Activated T-cell treated with anti-CD3 and anti-CD28 coated beads, Interleukin-2, amount 50 U/mL, for 24 hours (primary cell): ENCODE measurements at places on chromosomes 4 and X.

DNA sequence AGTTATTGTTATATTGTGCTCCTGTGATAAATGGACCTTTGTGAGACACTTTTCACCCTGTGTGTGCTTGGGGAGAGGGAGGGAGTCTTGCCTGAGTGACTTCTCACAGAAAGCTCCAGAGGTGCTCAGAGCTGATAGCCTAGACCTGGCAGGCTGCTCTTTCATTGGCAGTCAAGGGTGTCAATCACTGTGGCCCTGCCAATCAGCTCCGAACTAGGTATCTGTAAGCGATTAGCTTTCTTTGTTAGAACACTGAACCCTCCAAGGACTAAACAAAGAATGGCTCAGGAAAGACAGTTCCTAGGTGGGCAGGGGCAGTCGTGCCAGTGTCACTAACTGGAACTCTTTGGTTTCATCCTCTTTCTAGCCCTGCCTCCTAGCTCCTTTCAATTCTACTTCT lies 2.7 kb upstream of the NALF2 start:
- peaks cover 20% of the 10 kb centered on the region for H3K27me3 ChIP-seq
- no peaks in the 10 kb centered on the region for H3K36me3 ChIP-seq
- no peak overlapping the region for H3K4me3 ChIP-seq
- DNase-seq, result no peak

- DNase-seq, result no peak
- no peak overlapping the region for H3K4me3 ChIP-seq
- H3K4me1 ChIP-seq, result no peaks in the 10 kb centered on the region
- H3K27me3 ChIP-seq, result peaks cover 21% of the 10 kb centered on the region
Observed at GRCh38 chr4:77413766-77414165, 191.9 kb upstream of the CXCL13 start.

DNA sequence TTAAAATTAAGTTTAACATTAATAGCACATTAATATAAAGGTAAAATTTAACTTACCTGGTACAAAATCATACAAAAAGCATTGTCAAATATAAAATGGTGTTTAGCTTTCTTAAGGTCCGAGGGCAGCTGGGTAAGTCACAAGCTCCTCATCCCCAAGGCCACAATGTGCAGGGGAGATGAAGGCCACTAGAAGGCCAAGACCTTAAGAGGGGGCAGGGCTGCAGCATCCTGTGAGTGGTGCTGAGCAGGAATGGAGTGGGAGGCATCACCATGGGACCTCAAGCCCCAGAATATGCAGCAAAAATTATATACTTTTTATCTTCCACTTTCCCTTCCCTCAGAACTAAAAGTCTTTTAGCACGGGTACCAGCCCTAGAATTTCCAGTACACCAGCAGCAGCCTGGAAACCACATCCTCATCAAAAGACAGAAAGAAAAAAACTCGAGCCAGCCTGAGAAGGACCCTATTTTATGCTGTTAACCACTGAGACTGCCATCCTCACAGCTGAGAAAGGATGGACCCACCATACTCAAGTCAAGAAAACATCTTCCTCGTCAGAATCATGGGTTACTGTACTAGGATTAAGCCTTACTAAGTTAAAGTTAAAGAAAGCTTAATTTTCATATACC lies 13.0 kb upstream of the RHOXF2 start:
- no peak overlapping the region for H3K27ac ChIP-seq
- H3K4me1 ChIP-seq, result peaks cover 21% of the 10 kb centered on the region
- no peaks in the 10 kb centered on the region for H3K36me3 ChIP-seq
- no peak overlapping the region for H3K4me3 ChIP-seq
- no peak for DNase-seq

DNA sequence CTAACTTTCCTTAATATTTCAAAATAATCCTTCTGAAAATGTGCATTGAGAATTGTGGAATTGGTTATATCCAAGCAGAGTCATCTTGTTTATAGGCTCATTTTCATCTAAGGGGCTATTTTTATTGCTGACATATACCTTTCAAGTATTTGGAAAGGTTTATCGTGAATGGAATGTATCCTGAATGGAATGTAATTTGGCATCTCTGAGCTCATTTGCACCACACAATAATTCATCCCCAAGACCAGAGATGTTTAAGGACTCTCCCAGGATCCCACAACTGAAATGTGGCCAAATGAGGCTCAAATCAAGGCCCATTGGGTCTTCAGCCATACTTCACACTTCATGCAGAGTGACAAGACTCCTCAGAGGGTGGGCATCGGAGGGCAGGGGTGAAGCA lies 7.5 kb upstream of the SETD7 start:
- peaks cover 17% of the 10 kb centered on the region for H3K4me1 ChIP-seq
- peaks cover 3% of the 10 kb centered on the region for H3K27me3 ChIP-seq
- H3K36me3 ChIP-seq, result no peaks in the 10 kb centered on the region
- DNase-seq, result no peak

DNA sequence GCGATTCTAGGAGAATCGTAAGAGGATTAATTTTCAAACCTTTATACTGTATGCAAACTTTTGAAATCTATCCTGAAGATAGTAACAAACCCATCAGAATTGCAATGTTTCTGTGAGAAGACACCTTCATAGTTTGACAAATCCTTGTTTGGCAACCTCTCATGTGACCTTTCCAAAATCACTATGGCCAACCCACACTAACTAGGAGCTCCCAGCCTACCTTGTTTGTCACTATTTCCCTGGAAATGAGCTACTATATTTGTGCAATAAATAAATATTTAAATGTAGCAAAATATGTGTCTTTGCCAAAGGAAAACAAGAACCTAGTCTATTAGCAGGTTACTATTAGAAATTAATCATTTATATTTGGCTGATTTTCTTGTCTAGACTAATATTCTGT lies 173.7 kb downstream of the PPP1R2C start:
- H3K36me3 ChIP-seq, result no peaks in the 10 kb centered on the region
- no peak overlapping the region for H3K4me3 ChIP-seq
- H3K27ac ChIP-seq, result no peak overlapping the region
- peaks cover under 1% of the 10 kb centered on the region for H3K4me1 ChIP-seq
- peaks cover 6% of the 10 kb centered on the region for H3K27me3 ChIP-seq

GRCh38 chr4:183455431-183456195 lies 11.2 kb downstream of the CDKN2AIP start:
- no peak overlapping the region for H3K4me3 ChIP-seq
- H3K27ac ChIP-seq, result peak overlapping the region; percentile 70
- DNase-seq, result no peak
- H3K4me1 ChIP-seq, result peaks cover 18% of the 10 kb centered on the region
- peaks cover 53% of the 10 kb centered on the region for H3K36me3 ChIP-seq

- peaks cover 7% of the 10 kb centered on the region for H3K4me1 ChIP-seq
- DNase-seq, result peak; percentile 77
- no peaks in the 10 kb centered on the region for H3K27me3 ChIP-seq
Observed at GRCh38 chrX:131752493-131753198, 208.8 kb downstream of the OR13H1 start.

- peaks cover 10% of the 10 kb centered on the region for H3K4me1 ChIP-seq
- no peak overlapping the region for H3K27ac ChIP-seq
- H3K27me3 ChIP-seq, result no peaks in the 10 kb centered on the region
- no peak for DNase-seq
- no peak overlapping the region for H3K4me3 ChIP-seq
Observed at GRCh38 chr4:74237425-74237966, 70.8 kb upstream of the EPGN start.

- no peaks in the 10 kb centered on the region for H3K36me3 ChIP-seq
- no peak overlapping the region for H3K27ac ChIP-seq
- H3K27me3 ChIP-seq, result no peaks in the 10 kb centered on the region
- H3K4me1 ChIP-seq, result no peaks in the 10 kb centered on the region
- no peak for DNase-seq
Observed at GRCh38 chr4:30770049-30770549, 49.9 kb downstream of the PCDH7 start.

GRCh38 chr4:155593793-155594192 lies 72.9 kb upstream of the GUCY1A1 start:
- DNase-seq, result no peak
- no peak overlapping the region for H3K4me3 ChIP-seq
- H3K27ac ChIP-seq, result no peak overlapping the region
- no peaks in the 10 kb centered on the region for H3K4me1 ChIP-seq

DNA sequence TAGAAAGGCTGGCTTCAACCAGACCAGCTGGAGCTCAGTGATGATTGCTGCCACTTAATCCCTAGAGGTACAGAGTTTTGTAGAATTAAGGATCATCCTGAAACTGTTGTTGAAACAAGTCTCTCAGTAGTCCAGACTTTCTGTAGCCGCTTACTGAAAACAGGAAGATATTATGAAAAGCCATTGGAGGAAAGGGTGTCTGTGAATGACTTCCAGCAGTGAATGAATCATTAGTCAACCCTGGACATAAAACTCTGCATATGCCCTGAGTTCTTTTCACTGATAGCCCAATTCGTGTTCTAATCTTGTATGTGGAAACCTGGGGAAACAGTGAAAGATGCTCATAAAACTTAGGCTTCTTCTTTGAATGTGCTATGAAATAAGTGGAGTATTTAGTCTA lies 14.8 kb downstream of the HOPX start:
- H3K4me3 ChIP-seq, result no peak overlapping the region
- H3K27ac ChIP-seq, result no peak overlapping the region
- no peak for DNase-seq
- H3K4me1 ChIP-seq, result no peaks in the 10 kb centered on the region
- no peaks in the 10 kb centered on the region for H3K36me3 ChIP-seq
- peaks cover 31% of the 10 kb centered on the region for H3K27me3 ChIP-seq

DNA sequence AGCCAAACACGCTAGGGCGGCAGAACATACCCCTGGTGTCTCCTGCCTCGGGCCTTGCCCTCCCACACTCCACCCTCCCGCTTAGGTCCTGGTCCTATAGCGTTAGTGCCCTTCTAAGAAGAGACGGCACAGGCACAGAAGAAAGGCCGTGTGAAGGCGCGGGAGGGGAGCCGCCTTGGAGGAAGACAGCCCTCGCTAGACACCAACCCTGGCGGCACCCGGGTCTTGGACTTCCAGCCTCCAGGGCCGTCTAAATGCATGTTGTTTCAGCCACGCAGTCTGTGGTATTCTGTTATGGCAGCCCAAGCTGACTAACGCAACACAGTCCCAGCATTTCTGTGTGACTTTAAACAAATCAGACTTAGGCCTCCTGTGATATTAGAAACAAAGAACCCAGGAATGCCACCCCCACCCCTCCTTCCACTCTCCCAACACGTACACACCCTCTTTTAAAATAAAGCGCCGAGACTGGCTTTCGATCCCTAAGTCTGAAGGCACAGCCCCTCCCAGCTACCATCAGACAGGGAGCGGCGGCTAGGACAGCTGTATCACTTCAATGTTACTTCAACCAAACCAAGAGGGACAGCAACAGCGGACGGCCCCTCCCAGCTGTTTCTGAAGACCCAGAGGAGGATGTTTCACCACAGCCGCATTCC lies 128.0 kb downstream of the AFAP1 start:
- no peak overlapping the region for H3K4me3 ChIP-seq
- DNase-seq, result no peak
- no peaks in the 10 kb centered on the region for H3K27me3 ChIP-seq
- H3K27ac ChIP-seq, result no peak overlapping the region
- peaks cover 78% of the 10 kb centered on the region for H3K36me3 ChIP-seq
- H3K4me1 ChIP-seq, result peaks cover 12% of the 10 kb centered on the region

GRCh38 chr4:83490876-83491450 lies 6.1 kb upstream of the ABRAXAS1 start:
- no peaks in the 10 kb centered on the region for H3K27me3 ChIP-seq
- H3K4me1 ChIP-seq, result peaks cover 2% of the 10 kb centered on the region
- H3K36me3 ChIP-seq, result no peaks in the 10 kb centered on the region
- H3K27ac ChIP-seq, result no peak overlapping the region
- no peak for DNase-seq

DNA sequence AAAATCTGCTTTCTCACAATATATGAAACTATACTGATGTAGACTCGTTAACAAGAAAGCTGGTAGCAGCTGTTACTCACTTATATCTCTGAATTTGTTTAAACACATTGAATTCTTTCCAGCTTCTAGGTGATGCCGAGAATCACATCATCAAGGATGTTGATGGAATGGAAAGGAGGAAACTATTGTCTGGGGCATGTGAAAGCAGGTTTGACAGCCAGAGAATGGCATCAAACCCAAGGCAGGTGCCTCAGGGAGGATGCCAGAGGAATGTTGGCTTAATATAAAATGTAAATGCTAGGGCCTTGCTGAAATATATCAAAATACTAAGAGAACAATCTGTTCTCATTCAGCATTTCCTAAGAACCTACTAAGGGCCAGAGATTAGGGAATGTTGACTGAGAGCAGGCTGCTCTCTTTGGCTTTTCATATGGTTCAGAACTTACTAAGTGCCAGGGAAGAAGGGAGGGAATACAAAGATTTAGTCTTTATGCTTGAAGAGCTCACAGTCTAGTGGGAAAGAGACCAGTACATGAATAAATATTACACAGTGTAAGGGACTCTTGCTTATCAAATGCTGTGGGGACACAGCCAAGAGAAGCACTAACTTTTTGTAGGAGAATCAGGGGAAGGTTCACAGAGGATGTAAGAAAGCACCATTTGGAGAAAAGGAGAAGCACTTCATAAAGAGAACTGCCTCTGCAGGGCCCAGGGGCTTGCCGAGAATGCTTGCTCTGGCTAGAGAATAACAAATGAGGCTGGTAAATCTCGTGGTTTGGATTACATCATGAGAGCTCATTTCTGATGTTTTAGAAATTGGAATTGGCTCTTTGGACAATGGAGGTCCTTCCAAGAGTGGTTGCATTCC lies 14.7 kb downstream of the SLIT2 start:
- H3K27ac ChIP-seq, result no peak overlapping the region
- no peaks in the 10 kb centered on the region for H3K27me3 ChIP-seq
- no peaks in the 10 kb centered on the region for H3K36me3 ChIP-seq
- H3K4me3 ChIP-seq, result no peak overlapping the region

GRCh38 chrX:106725931-106726330 lies 570 bp upstream of the RNF128 start:
- no peak overlapping the region for H3K27ac ChIP-seq
- H3K4me3 ChIP-seq, result peak overlapping the region; percentile 65
- DNase-seq, result no peak
- peaks cover 7% of the 10 kb centered on the region for H3K4me1 ChIP-seq

GRCh38 chr4:112560084-112560483 lies 44.1 kb upstream of the NEUROG2 start:
- peaks cover 49% of the 10 kb centered on the region for H3K36me3 ChIP-seq
- no peaks in the 10 kb centered on the region for H3K27me3 ChIP-seq
- H3K4me3 ChIP-seq, result no peak overlapping the region
- no peaks in the 10 kb centered on the region for H3K4me1 ChIP-seq
- no peak overlapping the region for H3K27ac ChIP-seq

GRCh38 chr4:114597410-114598115 lies 1.0 kb upstream of the UGT8 start:
- H3K27me3 ChIP-seq, result peaks cover 62% of the 10 kb centered on the region
- H3K27ac ChIP-seq, result no peak overlapping the region
- peaks cover 19% of the 10 kb centered on the region for H3K4me1 ChIP-seq
- DNase-seq, result no peak
- no peaks in the 10 kb centered on the region for H3K36me3 ChIP-seq
- peak overlapping the region; percentile 41 for H3K4me3 ChIP-seq
